T47D (cell line): ENCODE measurements at places on chromosomes 1 and 21.
A peak's percentile ranks its signal among the peaks of the same experiment; 100 is the strongest.

DNA sequence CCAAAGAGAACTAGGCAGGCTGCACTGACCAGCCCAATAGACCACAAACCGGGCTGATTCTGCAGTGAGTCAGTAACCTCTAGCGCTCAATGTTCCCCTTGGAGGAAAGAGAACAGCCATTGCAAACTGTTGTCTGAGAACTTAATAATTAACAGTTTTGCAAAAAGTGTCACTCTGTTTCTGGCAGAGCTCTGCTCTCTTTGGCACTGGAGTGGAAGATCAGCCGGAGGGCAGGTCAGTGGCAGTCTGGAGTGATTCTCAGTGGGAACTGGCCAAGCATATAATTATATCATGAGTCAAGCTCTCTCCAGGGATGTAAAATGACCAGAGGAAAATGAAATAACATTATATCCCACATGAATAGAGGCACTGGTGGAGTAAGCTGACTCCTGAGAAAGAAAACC is 238.3 kb downstream of the HLX start:
- no peak for DNase-seq

DNA sequence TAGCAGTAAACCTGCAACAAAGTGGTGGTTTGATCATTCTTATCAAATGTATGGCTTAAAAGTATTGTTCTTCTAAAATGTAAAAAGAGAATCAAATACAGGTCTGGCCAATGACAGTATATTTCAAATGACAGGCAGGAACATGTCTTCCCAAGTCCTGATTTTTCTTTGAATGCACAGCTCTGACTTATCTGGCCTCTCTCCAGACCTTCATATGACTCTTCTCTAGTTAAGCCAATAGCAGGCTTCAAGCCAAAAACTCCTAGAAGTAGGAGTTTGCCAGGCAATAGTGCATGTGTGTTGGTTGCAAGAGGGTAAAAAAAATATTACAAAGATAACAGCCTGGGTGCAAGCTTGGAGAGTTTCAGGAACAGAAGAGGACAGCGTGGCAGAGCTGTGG is 345.5 kb downstream of the SMYD3 start:
- DNase-seq, result no peak

DNA sequence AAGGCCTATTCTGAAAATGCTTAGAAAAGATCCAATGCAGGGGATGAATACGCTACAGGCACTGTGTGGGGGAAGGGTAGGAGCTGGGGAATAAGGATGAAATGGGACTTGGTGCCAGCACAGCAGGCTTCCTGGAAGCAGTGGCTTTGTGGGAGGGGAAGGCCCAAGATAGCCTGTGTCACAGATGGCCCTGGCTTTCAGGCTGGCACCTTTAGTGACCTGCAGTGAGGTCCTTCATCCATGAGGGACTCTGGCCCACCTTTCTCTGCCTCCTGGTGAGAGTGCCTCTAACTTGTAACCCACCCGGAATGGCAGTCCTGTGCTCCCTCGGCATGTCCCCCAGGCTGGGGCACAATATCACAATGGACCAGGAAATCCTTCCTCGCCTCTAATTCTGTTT is 919 bp downstream of the CHI3L1 start:
- DNase-seq, result no peak

GRCh38 chr1:93695411-93696005 is 13.9 kb upstream of the BCAR3 start:
- DNase-seq, result no peak

DNA sequence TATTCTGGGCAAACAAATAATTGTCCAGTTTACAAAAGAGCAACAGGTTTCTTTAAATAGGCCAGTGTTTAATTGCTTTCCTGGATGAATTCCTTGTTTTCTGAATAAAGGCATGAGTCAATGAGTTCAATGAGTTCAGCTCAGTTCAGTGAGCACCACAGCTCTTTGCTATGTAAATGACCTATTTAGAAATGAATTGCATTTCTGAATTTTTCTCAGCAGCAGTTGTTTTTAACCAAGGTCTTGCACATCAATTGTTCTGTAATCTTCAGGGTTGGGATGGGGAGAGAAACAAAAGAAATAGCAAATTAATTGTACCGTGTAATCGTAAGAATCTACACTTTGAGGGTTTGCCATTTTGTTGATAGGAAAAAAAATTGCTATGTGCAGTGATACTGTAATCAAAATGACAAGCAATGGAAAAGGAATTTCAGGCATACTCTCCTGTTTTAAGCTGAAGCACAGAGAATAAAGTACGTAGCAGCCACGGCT is 45.7 kb downstream of the MIS18A start:
- DNase-seq, result no peak

GRCh38 chr1:160726498-160727315 is 12.3 kb upstream of the SLAMF7 start:
- peak; percentile 82 for DNase-seq

DNA sequence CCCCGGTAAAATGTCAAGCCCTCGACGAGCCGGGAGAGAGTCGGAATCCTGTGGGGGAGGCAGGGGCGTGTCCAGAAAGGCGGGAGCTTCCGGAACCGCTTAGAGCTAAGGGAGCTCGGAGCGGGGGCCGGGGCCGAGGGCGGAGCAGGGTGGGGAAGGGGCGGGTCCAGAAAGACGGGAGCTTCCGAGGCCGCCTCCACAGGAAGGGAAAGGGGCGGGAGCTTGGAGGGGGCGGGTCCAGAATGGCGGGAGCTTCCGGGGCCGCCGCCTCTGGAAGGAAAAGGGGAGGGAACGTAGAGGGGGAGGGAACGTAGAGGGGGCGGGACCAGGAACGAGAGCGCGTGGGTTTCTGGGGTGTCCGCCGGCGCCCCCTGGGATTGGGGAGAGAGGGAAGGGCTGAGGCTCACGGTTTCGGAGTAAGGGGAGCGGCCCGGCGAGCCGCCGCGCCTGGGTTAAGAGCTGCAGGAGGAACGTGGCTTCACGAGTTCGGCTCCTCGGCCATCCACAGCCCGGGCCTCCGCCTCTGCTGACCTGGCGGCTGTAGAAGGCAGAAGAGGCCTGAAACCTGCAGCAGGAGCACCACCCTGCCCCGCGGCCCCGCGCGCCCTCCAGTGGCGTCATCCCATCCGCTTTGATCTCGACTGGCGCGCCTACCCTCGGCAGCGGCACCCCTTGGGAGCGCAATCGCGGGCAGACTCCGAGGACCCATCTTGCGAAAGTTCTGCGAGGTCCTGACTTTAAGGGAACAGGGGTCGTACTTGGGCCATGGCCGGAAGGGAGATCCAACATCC is 23.0 kb upstream of the HPDL start:
- DNase-seq, result peak; percentile 96

DNA sequence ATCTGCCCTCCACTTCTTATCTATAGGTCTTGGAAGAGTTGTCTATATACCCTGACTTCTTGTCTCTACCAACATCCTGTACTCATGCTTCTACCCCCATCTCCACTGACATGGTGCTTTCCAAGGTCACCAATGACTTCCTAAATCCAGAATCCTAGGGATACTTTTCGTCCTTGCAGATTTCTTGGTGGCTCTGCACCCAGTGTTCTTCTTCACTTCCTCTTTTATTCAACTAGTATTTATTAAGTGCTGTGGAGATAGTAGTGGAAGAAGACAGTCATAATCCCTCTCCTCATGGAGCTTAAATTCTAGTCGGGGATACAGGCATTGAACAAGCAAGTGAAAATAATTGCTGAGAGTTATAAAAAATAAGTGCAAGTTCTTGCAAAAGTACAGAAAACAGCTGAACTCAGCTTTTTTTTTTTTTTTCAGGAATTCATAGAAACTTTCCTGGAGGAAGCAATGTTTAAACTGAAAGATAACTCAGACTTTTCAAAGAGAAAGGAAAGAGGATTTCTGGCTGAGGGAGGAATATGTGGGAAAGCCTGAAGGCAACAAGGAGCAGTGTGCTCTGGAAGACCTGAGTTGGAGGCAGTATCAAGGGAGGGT is 38.2 kb upstream of the CYP4B1 start:
- no peak for DNase-seq

GRCh38 chr1:4837031-4837600 is 182.7 kb downstream of the AJAP1 start:
- DNase-seq, result no peak

GRCh38 chr1:184393962-184394361 is 7.1 kb downstream of the C1orf21 start:
- no peak for DNase-seq

DNA sequence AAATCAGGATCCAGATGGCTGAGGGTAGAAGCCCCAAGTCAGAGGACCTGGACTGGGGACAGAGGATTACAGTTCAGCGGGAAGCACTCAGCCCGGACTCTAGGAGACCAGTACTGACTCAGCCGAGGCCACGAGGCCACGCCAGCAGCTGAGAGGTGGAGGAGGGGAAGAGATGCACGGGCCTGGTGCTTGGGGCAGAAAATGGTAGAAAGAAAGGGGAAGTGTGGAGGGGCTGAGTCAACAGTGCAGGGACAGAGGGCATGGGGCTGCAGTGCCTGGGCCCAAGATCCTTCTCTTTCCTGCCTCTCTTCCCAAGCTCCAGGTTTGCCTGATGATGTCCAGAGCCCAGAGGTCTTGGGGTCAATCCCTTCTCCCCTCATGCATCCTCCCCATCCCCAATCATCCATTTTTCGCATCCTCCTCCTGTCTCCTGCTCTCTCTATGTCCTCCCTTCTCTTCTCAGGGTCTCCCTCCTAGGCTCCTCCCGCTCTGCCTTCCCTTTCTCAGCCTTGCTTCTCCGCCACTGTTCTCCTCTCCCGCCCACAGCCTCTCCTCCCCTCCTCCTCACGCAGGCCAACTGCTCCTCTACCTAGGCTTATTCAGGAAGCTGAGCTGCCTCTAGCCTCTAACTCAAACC is 7.7 kb downstream of the ARHGEF2 start:
- no peak for DNase-seq

DNA sequence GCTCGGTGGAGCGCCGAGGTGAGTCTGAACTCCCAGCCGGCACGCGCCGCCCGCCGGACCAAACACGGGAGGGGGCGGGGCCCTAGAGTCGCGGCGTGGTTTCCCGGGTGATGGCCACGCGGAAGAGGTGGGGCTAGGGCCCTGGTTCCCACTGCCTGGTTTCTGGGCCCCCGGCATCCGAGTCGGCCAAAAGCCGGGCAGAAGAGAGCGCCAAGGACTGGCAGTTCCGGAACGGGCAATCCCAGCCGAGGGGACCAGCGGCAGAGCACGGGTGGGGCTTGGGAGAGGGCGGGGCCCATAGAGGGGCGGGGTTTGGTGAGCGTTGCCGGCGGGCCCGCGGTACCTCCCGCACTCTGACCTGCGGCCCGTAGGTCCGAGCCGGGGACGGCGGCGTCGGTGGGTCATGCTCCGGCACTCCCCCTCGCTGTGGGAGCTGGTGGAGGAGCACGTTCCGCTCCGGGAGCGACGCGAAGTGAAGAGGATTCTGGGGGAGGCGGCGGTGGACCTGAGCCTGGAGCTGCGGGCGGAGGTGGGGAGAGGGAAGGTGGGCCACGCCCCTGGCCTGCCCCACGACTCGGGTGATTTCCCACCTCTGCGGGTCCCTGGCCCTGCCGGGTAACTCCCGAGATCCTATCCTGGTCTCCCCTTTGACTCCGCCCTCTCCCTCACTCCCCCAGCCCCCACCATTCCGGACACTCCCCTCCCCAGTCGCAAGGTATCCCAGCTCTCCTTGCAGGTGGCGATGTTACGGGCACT is at the start of gene CCDC24:
TSS of gene CCDC24 (plus strand) at position 124 of the 756 bp plus-strand sequence. CDS start at position 404, 280 bp downstream.
- DNase-seq, result peak; percentile 91

DNA sequence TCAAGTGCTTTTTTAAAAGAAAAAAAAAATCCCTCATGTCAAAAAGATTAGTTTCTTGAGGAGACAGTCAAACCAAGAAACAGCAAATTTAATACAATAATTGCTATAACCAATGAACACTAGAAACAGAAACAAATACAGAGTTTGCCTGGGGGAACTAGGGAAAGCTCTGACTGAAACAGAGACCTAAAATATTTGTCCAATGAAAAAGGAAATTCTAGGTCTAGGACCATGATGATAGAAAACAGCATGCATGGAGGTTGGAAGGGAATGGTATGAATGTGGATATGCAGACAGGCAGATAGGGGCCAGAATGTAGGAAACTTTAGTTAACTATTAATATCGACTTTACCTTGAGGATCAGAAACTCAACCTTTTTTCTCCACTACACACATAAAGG is 31.4 kb downstream of the RNF115 start:
- DNase-seq, result no peak

GRCh38 chr1:73766786-73767348 is 431.1 kb downstream of the LRRIQ3 start:
- no peak for DNase-seq

DNA sequence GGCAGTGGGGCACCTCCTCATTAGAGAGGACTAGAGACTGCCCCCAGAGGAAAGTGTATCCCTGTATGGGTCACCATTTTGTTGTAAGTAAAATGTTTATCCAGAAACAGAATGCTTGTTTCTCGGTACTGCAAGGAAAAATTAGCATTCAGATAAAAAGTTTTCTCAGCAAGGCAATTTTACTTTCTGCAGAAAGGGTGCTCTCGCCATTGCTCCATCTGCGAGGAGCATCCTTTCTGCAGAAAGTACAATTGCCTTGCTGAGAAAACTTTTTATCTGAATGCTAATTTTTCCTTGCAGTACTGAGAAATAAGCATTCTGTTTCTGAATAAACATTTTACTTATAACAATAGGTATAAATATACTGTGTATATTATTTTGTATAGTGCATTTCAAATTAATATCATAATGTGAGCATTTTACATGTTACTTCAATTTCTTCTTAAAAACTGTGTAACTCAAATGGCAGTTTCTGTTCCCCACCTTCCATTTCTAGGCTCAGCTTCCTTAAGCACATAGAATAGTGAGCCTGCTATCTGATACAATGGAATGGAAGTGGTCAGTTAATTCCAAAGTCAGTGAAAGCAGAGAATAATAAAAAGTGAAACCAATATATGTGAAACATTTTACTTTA is 76.5 kb upstream of the DESI2 start:
- no peak for DNase-seq

- peak; percentile 73 for DNase-seq
These were observed 64.2 kb downstream of the TCP10L start for GRCh38 chr21:32520875-32521735.
